ENCODE measurements at places on chromosomes 7 and 10.

DNA sequence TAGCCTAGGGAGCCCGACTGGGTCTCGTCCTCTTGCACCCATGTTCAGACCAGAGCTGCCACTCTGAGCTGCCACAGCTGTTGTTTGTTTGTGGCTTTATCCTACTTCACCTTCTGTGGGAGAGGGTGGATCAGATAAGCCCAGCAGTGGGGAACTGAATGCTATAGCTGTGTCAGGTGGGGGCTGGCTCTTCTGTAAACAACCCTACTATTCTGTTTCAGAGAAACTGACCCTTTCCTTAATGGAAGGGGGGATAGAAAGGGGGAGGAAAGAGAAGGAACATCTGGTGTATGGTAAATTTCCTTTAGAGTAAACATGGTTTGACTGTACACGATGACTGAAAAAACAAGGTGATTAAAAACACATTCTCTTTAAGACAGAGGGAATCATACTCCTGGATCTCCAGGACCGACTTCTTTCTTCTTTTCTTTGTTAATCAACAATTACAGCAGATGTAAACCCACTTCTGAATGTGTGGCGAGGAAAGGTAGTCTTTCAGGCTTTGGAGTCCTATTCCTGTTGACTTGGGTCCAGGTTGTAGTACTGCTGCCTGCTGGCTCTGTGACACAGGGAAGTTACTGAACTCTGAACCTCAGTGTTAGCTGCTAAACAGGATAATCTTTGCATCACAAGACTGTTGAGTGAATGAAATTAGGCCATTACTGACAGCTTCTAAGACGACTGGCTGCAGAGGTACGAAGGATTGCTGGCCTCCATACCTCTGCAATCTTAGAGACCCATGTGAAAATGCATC is 6.0 kb downstream of the PRXL2A start:
- no peak for DNase-seq

DNA sequence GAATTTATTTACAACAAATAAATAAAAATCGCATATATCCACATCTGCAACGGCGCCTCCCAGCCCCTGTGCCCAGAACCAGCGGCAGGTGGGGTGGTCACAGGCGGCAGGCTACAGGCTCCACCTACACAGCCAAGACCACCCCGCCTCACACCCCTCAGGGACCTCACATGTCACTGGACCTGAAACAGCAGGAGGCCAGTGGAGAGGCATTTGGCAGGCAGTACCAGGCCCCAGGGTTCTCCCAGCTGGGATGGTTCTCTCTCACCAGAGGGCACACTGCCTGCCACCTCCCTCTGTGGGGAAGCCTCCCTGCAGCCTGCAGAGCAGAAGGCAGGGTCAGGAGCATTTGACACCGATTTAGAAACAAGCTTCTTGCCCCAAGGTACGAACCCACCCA is 81.5 kb downstream of the MAD1L1 start:
- no peak for DNase-seq

DNA sequence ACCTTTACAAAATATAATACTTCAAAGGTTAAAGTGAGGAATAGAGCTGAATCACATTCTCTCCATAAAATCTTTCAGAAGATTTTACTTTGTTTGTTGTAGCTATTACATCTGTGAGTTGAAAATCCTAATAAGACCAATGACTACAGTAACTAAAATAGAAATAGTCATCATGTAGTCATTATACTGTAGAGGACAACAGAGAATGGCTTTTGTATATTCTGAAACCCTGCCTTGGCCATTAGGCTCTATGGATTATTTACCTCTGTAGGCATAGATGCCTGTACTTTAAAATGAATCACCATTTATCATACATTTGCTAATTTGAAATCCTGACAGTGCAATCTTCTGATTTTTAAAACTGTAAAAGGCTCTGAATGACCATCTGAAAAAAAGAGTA is 923.0 kb downstream of the REEP3 start:
- no peak for DNase-seq

DNA sequence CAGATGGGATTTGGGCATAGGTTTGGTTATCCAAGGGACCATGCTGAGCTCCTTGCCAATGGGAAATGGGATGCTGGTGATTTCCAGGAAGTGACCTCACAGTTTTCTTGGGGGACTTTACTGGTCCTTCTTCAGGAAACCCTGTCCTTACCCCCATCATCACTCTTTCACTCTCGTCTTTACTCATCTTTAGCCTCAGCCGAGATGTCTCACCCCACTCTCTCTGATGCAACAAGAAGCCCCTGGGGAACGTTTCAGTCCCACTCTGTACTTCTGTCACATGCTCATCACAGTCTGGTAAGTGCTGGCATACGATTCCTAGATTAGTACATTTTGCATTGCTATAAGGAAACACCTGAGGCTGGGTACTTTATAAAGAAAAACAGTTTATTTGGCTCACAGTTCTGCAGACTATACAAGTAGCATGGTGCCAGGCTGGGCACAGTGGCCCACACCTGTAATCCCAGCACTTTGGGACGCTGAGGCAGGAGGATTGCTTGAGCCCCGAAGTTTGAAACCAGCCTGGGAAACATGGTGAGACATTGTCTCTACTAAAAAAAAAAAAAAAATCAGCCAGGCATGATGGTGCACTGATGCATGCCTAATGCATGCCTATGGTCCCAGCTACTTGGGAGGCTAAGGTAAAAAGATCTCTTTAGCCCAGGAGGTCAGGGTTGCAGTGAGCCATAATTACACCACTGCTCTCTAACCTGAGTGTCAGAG is 63.5 kb upstream of the VKORC1L1 start:
- DNase-seq = no peak

DNA sequence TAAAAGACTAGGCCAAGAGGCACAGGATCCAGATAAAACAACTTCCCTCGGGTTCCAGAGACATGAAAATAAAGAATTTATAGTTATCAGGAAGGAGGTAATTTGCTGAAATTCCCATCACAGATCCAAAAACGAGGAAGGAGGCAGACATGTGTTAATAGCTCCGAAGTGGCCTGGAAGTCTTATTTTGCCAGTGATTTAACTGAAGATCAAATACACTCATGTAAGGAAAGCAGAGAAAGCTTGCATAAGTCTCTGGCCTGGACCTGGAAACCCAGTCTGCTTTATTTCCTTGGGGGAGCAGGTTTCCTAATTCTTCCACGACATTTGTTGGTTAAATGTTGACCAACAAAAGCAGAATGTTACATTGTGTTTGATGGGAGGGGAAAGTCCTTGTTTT is 498.7 kb upstream of the C7orf33 start:
- no peak for DNase-seq

DNA sequence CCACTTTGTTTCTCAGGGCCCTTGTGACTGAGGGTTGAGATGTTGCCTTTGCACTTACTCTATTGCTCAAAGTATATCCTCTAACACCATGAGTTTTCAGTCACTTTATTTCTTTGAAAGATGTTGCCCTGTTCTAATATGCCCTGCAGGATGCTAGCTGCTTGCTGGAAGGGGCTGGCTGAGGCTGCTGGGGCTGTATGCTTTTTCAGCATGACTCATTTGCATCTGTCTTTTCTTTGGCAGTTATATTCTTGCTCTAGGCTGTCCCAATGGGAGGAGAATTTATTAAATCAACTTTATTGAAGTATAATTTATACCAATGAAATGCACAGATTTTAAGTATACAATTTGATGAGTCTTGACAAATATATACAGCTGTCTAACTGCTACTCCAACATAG is 157.7 kb downstream of the PLPP4 start:
- DNase-seq = no peak

DNA sequence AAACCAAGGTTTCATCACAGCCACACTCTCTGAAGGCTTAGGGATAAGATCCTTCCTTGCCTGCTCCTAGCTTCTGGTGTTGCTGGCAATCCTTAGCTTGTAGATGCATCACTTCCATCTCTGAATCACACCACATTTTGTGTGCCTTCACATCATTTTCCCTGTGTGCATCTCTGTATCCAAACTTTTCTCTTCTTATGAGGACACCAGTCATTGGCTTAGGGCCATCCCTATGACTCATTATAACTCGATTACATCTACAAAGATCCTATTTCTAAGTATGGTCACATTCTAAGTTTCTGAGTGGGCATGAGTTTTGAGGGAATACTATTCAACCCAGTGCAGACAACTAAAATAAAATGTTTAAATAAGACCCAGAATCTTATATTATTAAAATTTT is 121.7 kb downstream of the C7orf25 start:
- no peak for DNase-seq

GRCh38 chr7:149884016-149884415 is 10.2 kb downstream of the ATP6V0E2 start:
- DNase-seq = no peak

GRCh38 chr10:132556994-132557441 is 19.4 kb downstream of the INPP5A start:
- no peak for DNase-seq

GRCh38 chr7:136142583-136142982 is 165.4 kb upstream of the MTPN start:
- DNase-seq = no peak

- DNase-seq = peak; percentile 66
These were observed 14.5 kb downstream of the LBX1 start for GRCh38 chr10:101214446-101215396.

GRCh38 chr10:70458329-70459060 is 17.0 kb upstream of the NODAL start:
- DNase-seq = no peak

DNA sequence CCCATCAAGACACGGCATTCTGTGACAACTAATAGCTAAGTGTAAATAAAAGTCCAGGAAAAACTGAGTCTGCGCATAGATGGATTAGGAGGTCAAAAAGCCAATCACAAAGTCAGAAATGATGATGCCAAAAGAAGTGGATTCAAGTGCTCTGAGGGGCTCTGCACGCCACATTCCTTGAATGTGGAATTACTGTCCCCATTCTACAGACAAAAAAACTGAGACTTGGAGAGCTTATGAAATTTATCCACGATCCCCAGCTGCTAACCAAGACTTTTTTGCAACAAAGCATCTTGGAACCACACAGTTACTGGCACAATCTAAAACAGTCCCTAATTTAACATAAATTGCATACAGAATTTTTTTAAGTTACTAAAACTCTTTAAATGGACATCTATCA is 49.6 kb upstream of the SLIT1 start:
- DNase-seq = no peak

GRCh38 chr7:106582365-106582764 is 78.6 kb downstream of the CCDC71L start:
- no peak for DNase-seq

GRCh38 chr10:28280652-28281051 is 22.2 kb downstream of the MPP7 start:
- no peak for DNase-seq

DNA sequence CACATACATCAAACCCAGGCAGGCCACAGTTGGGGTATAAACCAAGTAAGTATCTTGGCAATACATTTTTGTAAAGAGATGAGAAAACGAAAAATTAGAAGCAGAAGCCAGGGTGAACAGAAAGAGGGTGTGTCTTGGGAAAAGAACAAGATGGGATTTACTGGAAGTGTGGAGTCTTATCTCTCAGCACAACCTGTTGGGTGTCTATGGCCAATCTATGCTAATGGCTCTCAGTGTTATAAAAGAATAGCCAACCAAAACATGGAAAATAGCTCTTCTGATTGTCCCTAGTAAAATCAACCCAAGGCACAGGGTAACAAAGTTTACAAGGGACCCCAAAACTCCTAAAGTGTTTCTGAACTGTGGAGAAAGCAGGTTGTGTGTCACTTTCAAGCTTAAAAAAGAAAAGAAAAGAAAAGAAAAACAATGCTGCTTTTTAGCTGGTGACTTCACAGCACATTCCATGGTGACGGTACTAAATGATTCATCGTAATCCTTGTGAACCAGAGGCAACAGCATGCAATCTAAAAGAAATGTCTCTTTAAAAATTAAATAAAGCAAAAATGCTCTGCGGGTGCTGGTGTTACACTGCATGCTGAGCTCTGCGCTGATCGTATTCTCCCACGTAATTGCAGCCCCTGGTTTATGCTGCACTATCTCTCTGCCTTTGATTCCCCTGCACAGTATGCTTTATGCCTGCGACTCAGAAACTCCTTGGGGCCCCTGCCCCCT is 100.8 kb downstream of the C10orf90 start:
- DNase-seq = no peak

DNA sequence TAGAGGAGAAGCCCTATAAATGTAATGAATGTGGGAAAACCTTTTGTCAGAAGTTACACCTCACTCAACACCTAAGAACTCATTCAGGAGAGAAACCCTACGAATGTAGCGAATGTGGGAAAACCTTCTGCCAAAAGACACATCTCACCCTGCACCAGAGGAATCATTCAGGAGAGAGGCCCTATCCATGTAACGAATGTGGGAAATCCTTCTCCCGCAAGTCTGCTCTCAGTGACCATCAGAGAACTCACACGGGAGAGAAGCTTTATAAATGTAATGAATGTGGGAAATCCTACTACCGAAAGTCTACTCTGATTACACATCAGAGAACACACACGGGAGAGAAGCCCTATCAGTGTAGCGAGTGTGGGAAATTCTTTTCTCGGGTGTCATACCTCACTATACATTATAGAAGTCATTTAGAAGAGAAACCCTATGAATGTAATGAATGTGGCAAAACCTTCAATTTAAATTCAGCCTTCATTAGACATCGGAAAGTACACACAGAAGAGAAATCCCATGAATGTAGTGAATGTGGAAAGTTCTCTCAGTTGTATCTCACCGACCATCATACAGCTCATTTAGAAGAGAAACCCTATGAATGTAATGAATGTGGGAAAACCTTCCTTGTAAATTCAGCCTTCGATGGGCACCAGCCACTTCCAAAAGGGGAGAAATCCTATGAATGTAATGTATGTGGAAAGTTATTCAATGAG is 18.9 kb downstream of the RBAK start:
- DNase-seq = no peak

- DNase-seq = no peak
These were observed 131.9 kb upstream of the PCGF5 start for GRCh38 chr10:91088300-91089140.

DNA sequence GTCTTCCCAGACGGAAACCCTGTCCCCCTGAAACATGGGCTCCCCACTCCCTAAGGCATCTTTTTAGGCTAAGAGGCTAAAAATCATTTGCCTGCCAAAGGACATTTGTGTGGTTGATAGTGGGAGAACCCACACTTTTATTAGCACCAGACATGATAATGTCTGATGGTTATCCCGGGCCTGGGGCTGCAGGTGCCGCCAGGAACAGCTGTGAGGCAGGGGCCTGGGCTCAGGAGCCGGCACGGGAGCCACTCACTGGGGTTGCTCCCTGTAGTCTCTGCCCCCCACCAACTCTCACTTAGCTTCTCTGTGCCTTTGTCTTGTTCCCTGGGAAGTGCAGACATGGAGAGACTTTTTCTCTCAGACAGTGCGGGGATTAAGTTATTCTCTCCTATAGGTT is 193.6 kb downstream of the GLRX3 start:
- no peak for DNase-seq
